ENCODE measurements at places on chromosomes 16 and 17. TPM values are rescaled to one million over a fixed set of nuclear protein-coding genes. Genes with fewer than 3 reads are reported as not detected.

The DCAF7 gene
- 82.5 TPM for polyA plus RNA-seq

DNA sequence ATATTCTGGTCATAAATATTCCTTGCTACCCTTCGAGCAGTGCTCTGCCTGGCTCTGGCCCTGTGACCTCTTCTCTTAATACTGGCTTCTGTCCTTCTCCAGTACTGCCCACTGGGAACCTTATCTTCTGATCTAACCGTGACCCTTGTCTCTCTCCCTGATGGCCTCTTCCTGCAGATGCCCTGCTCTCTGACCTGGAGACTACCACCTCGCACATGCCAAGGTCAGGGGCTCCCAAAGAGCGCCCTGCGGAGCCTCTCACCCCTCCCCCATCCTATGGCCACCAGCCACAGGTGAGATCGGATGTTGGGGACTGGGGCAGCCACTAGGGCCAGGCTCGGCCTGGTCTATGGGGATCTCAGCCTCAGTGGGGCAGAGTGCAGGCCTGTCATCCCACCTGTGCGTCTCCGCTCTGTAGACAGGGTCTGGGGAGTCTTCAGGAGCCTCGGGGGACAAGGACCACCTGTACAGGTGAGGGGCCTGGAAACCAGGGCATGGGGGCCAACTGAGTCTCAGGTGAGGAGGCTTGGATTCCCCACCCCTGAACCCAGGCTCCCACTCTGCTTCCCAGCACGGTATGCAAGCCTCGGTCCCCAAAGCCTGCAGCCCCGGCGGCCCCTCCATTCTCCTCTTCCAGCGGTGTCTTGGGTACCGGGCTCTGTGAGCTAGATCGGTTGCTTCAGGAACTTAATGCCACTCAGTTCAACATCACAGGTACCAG, 1.5 kb downstream of the TGFB1I1 start:
- no peak for DNase-seq
- H3K27ac ChIP-seq, result no peak overlapping the region
- H3K36me3 ChIP-seq, result no peaks in the 10 kb centered on the region

The CCL2 gene
- polyA plus RNA-seq, result not detected

DNA sequence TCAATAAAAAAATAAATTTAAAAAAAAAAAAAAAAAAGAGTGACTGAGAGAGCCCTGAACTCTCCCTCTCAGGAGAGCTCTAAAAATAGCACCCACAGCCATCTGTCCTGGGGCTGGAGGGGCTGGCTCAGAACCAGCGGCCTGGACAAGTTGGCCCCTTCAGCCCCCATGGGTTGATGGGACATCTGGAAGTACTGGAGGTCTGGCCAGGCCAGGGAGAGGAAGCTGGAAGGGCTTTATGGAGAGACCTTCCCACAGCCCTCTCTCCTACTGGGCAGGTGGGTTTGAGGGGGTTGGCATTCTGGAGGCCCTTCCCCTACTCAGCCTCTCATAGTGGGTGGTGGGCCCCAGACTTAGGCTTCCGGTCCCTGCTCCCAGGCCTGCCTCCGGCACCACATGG, 93.7 kb upstream of the TMEM97 start:
- H3K27me3 ChIP-seq, result peaks cover 14% of the 10 kb centered on the region
- H3K4me3 ChIP-seq, result no peak overlapping the region
- no peak overlapping the region for H3K27ac ChIP-seq

- H3K4me1 ChIP-seq, result peaks cover 21% of the 10 kb centered on the region
- H3K36me3 ChIP-seq, result no peaks in the 10 kb centered on the region
- DNase-seq, result no peak
- no peak overlapping the region for H3K4me3 ChIP-seq
- peaks cover 5% of the 10 kb centered on the region for H3K27me3 ChIP-seq
- no peak overlapping the region for H3K27ac ChIP-seq
Observed at GRCh38 chr17:4506175-4506813, 7.6 kb downstream of the SPNS2 start.

GRCh38 chr17:6393351-6393952, 41.5 kb downstream of the AIPL1 start:
- H3K4me3 ChIP-seq, result no peak overlapping the region
- H3K36me3 ChIP-seq, result no peaks in the 10 kb centered on the region
- DNase-seq, result no peak
- no peaks in the 10 kb centered on the region for H3K27me3 ChIP-seq
- H3K4me1 ChIP-seq, result no peaks in the 10 kb centered on the region

DNA sequence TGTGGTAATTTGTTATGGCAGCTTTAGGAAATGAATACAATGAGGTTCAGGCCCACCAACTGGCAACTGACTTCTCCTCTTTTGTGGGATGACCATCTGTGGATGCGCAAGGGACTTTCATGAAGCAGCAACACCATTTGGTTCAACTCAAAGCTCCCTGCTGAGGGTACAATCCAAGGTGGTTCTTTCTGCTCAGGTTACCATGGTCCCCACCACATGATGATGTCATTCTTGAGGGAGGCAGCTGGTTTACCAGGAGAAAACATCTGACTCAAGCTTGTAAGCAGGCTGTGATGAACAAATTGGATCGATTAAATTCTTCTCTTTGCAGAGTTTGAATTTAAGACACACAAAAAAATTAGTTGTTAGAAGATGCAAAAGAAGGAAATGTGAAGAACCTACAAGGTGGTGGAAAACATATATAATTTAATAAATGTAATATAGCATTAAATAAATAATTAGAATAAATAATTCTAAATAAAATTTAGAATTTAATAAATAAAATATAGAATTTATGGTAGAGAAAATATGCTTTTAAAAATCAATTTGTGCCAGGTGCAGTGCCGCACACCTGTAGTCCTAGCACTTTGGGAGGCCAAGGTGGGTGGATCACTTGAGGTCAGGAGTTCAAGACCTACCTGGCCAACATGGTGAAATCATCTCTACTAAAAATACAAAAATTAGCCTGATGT, 67.6 kb upstream of the ANKFN1 start:
- H3K4me1 ChIP-seq, result no peaks in the 10 kb centered on the region
- no peak overlapping the region for H3K27ac ChIP-seq
- no peaks in the 10 kb centered on the region for H3K27me3 ChIP-seq
- H3K4me3 ChIP-seq, result no peak overlapping the region

The JUP gene
- polyA plus RNA-seq, result not detected

- no peak for DNase-seq
- no peaks in the 10 kb centered on the region for H3K36me3 ChIP-seq
- no peak overlapping the region for H3K4me3 ChIP-seq
- no peak overlapping the region for H3K27ac ChIP-seq
- H3K27me3 ChIP-seq, result no peaks in the 10 kb centered on the region
- peaks cover 66% of the 10 kb centered on the region for H3K4me1 ChIP-seq
Observed at GRCh38 chr17:65023791-65024190, 32.7 kb downstream of the GNA13 start.

The TRAP1 gene
- 53.5 TPM for polyA plus RNA-seq

Data from CD8-positive, alpha-beta memory T cell (primary cell).